ENCODE measurements at places on chromosomes 6 and 20.

GRCh38 chr6:133242637-133243585 is 1.8 kb downstream of the EYA4 start:
- no peak for DNase-seq

- DNase-seq, result no peak
Measured at GRCh38 chr6:26172608-26172968, 85.4 kb downstream of the HFE start.

DNA sequence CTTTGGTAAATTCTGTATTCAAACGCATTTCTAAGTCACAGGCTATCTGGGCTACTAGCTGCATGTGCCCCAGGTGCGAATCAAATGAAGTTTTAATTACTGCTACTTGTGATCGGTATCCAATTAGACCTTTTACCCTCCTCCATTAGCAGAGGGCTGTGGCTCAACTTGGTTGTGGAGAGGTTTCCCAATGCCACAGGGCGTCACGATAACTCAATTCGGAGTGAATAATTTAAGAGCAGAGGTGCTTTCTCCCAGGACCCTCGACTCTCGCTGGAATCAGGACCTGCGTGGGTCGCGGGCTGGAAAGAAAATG is 640 bp downstream of the SAYSD1 start:
- no peak for DNase-seq

GRCh38 chr6:39892490-39893129 is 41.7 kb downstream of the MOCS1 start:
- peak; percentile 21 for DNase-seq

DNA sequence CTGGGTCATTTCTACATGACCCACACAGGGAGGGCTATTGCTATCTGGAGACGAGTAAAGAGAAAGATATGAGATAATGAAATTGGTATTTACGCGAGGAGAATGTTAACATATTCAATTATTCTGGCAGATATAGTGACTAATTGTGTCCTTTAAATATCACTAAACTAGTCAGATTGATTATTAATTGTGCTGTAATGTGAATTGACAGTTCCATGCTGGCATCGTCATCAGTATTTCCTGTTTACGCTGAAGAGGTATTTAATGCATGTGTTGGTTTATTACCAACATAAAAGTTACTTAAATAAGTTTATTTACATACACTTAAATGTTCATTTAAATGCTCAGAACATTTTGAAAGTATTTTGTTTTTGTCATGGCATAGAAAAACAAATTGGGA is 35.7 kb upstream of the OGFRL1 start:
- no peak for DNase-seq

DNA sequence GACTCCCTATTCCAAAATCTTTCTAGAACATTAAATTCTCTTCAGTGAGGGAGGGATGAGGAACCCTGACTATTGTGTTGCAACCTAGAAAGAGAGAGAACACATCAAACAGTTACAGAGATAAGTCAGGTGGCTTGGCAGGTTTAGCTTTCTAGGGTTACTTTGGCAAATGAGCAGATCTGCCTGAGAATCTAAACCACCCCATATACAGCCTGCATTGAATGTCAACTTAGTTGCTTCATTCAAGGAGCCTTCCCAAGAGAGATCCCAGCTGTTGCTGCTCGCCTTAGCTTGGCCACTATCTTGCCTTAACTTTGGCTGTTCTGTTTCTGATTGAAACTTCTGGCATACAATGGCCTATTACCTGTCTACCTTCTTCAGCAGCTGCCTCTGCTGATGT is 74.7 kb upstream of the TCF21 start:
- DNase-seq, result no peak

- DNase-seq, result no peak
Measured at GRCh38 chr20:63164484-63165355, 51.2 kb downstream of the YTHDF1 start.

DNA sequence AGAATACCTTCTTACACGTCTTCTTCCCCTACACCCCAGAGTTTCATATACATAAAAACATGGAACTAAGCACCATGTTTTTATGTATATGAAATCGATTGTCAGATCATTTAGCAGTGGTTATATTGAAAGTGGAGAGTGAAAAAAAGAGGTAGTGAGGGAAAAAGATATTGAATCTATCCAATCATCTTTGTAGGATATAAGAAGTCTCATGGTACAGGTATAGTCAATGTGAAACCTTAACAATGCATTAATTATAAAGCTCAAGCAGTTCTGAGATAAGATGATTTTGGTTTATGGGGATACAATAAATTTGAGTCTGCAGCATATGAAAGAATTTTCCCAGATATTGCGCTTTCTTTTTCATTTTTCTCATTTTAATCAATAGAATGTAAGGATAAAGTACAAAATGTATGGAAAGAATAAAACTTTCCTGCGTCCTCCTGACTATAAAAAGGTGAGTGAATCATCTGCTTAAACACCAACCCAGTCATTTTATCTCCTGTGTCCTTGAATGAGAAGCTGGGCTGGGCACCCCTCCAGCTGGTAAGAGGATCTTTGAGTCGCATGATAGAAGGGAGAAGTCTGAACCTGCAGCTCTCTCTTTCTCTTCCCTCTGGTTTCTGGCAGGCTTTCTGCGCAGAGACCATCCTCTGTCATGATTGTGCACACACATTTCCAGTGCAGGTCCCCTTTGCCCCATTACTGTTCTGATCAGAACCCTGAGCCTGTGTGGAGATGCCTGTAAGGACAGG is 28.1 kb upstream of the AKIRIN2 start:
- peak; percentile 10 for DNase-seq

- DNase-seq, result no peak
Measured at GRCh38 chr6:10951675-10952282, 64.9 kb downstream of the SYCP2L start.

GRCh38 chr6:26045928-26046368 is 41.3 kb upstream of the HFE start:
- DNase-seq, result no peak

DNA sequence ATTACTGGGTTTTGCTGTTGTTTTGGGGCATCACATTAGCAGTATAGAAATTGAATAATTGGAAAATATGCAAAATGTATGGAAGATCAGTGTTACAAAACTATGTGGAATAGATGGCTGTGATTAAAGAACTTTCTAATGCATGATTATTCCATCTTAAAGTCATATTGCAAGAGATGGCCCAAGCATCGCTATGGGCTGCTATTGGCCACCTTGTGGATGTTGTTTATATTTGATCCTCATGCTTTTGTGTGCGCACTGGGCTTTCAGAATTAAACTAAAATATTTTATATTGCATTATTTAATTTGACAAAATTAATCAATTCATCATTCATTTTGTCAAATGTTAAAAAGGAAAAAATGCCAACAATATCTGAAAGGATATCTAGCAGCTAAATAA is 16.1 kb upstream of the HMGN3 start:
- DNase-seq, result no peak

All from T1000 (cell line).